CD14-positive monocyte (primary cell): ENCODE measurements at places on chromosomes 1 and 21.

DNA sequence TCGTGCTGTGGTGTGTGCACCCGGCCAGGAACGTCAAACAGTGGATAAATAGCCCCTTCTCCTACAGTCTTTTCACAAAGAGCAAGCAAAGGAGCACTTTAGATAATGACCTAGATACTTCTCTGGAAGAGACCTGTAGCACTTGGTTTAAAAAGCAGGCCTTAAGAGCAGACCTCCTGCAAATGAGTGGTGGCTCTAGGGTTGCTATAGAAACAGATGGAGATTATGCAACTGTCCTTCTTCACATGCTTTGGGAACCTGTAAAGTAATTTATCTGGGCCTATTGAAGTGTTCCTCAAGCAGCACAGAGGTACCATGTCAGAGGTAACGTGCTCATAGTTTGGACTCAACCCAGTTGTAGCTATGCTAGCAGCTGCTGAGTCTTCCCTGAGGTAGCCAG, 208.2 kb upstream of the KIAA0040 start:
- DNase-seq = no peak

- DNase-seq = no peak
Observed at GRCh38 chr21:34112316-34113033, 39.1 kb downstream of the MRPS6 start.

DNA sequence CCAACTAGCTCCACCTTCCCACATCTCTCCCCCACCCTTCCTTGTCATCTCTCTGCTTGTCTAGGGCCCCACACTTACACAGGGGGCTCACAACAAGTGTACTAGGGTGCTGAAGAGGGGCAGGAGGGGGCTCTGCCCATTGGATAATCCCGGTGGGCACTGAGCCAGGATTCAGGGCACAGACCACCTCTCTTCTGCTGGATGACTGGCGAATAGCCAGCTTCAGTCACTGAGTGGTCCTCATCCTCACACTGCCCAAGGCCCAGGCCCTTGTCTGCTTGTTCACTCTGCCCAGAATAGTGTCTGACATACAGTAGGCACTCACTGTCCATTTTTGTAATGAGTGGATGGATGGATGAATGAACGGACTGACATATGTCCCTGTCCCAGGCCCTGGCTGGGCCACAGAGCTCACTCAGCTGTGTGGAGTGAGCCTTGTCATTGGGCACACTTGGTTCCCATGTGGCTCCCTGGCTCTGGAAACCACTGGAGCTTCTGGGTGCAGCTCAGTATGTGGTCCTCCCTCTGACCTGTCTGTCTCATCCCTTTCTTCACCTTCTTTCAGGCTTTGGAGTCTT, 36.6 kb downstream of the FOXO6 start:
- DNase-seq = no peak

GRCh38 chr21:35081861-35082260, 32.8 kb upstream of the RUNX1 start:
- DNase-seq = no peak

- DNase-seq = no peak
Observed at GRCh38 chr1:30688920-30689794, 34.2 kb downstream of the MATN1 start.

DNA sequence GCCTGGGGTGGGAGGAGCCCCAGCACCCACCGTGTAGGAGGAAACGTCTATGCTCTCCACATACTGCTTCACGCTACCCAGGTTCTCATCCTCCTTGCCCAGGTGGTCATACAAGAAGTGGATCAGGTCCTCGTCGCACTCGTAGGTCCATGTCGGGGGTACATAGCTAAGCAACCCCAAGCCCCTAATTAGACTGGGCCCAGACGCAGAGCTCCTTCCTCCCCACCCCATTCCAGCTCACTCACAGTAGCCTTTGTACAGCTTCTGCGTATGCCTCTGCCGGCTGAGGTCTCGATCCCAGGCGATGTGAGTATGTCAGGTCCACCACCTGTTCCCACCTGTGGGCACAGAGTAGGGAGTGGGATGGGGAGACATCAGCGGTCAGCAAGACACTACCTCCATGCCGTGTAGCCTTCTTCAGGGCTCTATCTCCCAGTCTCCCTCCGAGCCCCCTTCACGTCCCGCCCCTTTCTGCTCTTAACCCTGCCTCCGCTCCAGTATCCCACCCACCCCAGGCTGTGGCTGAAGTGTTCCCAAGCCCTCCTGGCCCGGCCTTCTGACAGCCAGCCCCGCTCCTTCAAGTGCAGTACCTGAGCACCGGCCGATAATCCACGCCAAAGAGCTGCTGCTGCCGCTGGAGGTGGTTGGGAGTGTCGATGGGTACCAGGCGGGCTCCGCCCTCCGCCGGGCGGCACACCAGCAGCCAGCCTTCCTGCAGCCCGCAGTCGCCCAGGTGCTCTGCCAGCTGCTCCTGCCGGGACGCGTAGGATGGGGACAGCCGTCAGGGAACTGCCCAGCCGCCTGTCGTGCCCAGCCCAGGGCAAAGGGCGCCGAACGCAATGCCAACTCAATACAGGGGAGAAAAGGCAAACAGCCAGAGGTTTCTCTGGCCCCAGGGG, 919 bp downstream of the HECTD3 start:
- no peak for DNase-seq

DNA sequence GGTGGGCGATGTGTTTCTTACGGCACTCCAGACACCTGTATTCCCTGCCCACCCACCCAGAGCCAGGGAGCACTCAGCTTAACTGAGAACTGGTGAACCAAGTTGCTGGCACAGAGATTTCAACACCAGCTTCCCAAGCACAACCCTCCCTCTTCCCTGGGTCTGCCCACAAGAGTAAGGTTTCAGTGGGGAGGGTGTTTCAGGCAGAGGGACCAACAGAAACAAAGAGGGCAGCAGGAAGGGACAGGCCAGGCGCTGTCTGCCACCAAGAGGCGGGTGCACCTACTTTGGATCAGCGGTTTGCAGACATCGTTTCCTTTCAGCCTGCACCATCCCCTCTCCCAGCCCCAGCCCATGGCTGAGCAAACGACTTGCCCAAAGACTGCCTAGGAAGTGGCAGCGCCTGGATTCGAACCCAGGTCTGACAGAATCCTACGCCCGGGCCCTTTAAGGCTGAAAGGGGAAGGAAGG, 21.9 kb upstream of the ALDH4A1 start:
- no peak for DNase-seq

GRCh38 chr1:228010921-228011320, 4.1 kb downstream of the WNT3A start:
- DNase-seq = no peak

DNA sequence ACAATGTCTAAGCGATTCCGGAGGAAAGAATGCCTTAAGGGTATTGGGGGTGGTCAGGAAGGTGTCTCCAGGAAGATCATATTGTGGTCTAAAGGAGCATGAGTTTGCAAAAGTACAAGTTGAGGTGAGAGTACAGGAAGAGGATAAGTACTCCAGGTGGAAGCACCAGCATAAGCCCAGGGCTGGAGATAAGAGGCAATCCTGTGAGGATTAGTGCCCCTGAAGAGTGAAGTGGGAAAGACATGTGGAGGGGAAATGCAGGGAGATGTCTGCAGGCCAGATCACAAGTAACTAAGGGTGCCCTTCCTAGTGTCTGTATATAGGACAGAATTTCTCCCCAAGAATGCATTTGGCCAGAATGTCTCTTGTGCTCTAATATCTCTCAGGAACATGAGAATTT, 188.3 kb upstream of the DPT start:
- no peak for DNase-seq

- DNase-seq = no peak
Observed at GRCh38 chr1:235918032-235918431, 51.3 kb upstream of the LYST start.

GRCh38 chr1:84430546-84430945, 32.3 kb downstream of the DNASE2B start:
- peak; percentile 25 for DNase-seq

- no peak for DNase-seq
Observed at GRCh38 chr1:36199934-36200741, 24.1 kb upstream of the THRAP3 start.

GRCh38 chr1:177366091-177366490, 195.3 kb downstream of the BRINP2 start:
- DNase-seq = no peak

- no peak for DNase-seq
Observed at GRCh38 chr21:46667741-46668380, 32.4 kb downstream of the PRMT2 start.

DNA sequence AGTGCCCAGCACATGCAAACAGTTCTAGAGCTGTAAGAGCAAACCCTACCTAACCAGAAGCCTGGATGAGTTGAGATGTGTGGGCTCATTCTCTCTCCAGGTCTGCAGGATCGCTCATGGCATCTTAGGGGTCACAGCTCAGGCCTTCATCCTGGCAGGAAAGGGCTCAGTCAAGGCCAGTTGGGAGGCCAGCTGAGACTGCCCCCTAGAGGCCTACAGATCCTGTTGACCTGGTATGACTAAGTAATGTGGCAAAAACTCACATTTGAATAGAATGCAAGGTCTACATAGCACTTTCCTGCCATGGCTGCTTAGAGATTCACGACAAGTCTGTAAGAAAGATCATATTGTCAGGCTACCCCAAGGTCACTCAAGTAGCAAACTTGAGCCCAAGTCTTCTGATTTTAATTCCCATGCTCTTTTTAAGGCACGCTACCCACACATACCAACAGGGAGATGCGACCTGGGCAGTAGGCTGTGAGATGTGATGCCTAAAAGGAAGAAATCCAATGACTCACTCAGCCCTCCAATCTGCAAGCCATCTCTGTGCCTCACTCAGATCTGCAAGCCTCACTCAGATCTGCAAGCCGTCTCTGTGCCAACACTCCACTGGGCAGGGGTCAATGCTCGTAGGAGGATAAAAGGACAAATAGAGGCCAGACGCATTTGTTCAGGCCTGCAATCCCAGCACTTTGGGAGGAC, 5.1 kb upstream of the CAPN8 start:
- DNase-seq = no peak

- DNase-seq = no peak
Observed at GRCh38 chr1:14367451-14367850, 231.0 kb upstream of the KAZN start.

- DNase-seq = peak; percentile 93
Observed at GRCh38 chr21:39016740-39017315, 166.4 kb downstream of the PSMG1 start.

GRCh38 chr1:112937070-112937469, 18.9 kb downstream of the SLC16A1 start:
- DNase-seq = no peak

DNA sequence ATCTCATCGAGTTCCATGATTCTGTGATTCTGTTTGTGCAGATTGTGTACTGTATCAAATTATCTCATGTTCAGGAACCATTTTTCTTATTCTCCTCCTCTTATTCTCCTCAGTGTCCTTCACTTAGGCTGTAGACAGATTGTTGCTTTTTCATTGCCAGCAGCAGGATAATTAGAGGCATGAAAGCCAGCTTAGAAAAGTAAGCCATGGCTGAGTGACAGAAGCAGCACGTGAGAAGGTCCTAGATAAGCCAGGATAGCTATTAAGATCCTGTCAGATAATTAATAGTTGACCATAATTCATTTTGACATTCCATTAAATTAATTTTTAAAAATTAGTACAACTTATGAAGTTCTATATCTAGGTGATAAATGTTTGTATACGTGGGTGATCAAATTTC, 60.8 kb upstream of the PRKACB start:
- DNase-seq = no peak

DNA sequence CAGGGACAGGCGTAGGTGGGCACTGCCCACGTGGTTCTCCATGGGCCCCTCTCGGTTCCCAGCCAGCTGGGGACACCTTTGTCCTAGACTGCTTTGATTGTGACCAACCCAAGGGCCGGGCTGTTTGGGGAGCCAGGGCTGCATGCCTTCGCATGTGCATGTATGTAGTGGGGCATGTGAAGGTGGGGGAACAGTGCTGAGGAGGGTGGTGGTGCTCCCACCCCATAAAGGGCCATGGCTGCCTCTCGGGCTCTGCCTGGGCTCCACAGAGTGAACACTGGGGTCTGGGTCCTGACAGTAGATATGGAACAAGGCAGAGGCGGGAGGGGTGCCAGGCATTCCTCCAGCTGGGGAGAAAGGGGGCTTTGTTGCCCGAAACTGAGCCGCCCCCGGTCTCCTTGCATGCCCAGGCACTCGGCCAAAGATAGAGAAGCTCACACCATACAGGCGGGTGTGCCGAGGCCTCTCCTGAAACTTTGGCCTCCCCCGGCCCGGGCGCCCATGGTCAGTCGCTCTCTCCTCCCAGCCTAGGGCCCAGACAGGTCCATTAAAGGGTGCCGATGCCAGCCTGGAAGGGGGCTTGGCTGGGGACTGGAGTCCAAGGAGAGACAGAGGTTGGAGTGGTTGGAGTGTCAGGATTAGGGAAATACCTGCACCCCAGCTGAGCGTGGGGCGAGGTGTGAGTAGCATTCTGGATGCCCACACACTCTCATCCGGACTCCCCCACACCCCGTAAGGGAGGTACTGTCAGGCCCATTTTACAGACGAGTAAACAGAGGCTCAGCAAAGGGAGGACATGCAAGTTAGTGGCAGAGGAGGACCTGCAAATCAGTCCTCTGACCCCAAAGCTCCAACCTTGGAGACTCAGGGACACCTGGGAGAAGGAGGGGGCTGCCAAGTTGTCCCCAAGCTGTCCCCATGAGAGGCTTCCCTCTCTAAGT, 41.1 kb downstream of the EPHA2 start:
- no peak for DNase-seq

DNA sequence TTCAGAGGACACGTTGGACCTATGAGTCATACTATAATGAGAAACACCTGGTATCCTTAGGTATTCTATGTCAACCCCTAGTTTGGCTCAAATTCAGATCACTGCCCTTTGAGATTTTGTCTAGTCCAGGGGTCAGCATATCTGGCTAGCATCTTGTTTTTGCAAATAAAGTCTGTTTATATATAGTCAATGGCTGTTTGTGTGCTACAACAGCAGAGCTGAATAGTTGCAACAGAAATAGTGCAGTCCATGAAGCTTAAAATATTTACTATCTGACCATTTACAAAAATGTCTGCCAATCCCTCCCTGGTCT, 48.5 kb upstream of the EDEM3 start:
- DNase-seq = no peak

- no peak for DNase-seq
Observed at GRCh38 chr1:83583351-83584014, 415.4 kb downstream of the TTLL7 start.

GRCh38 chr1:178102218-178102617, 8.3 kb downstream of the RASAL2 start:
- DNase-seq = no peak

- no peak for DNase-seq
Observed at GRCh38 chr1:182764029-182764727, 25.4 kb upstream of the NPL start.

- DNase-seq = no peak
Observed at GRCh38 chr1:20601129-20601825, 12.4 kb downstream of the CDA start.

DNA sequence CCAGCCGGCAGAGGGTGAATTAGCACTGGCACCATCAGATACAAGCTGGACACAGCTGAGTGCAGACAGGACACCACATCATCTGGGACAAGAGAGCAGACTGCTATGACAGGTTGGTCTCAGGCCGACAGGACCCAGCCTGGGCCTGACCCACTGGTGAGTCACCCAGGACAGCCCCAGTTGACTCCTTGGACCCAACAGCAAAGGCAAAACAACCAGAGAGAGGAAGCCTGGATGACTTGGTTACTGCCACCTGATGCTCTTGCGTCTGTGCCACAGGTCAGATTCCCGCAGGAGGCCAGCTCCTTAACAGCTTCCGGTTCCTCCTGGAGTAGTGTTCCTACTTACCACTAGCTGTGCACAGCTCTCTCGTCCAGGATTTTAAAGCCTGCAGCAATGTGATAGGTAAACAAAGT, 18.5 kb downstream of the CCN1 start:
- DNase-seq = no peak

- no peak for DNase-seq
Observed at GRCh38 chr1:210310562-210311153, 18.0 kb upstream of the HHAT start.
